Renal pelvis (tissue), 12 donors: ENCODE measurements at places on chromosomes 7 and 10.
A peak's percentile ranks its signal among the peaks of the same experiment; 100 is the strongest.

DNA sequence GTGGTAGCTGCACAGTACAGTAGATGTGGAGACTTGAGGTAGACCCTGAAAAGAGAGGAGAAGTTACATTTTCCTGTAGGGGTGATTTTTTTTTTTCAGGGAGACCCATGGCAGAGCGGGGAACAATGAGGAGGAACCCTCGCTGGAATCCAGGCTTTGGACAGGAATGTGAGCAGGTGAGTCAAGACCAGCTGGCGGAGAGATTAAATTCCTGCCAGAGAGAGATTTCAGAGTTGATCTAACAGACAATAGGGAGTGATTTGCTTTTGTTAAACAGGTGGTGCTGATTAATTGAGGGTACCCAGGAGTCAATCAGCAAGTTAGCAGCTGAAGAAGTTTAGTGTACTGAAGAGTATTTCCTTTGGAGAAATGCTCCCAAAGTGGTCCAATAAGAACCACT lies 41.6 kb upstream of the MINDY3 start:
- no peak for DNase-seq

- no peak for DNase-seq
Measured at GRCh38 chr10:929960-930624, 1.4 kb downstream of the LARP4B start.

DNA sequence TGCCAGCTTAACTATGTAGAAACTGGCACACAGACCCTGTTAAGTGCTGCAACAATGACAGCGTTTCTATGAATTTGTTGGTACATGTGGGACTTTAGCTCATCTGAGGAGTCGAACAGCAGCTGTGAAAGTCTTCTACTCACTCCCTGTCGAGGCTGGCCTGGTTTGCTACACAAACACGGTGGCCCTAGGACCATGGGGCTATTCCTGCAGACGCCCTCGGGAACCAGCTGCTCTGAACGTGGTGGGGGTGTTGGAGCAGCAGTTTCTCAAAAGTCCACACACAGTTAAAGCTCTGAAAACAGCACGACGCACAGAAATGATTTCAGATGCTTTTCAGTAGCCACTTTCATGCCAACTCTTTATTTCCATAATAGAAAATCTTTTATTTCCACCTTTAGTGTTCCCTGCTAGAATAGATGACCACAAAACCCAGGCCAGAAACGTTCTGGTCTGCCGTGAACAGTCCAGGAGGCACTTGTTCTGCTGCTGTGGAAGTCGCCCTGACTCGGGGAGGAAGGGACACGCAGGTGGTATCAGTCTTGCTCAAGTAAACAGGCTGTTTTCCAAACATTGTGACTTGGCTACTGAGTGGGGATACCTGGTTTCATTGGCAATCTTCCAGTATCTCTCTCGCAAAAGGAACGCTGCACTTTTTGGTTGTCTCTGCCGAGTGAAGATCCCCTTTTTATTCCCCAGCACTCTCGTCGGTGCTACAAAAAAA lies 21.5 kb downstream of the GUSB start:
- no peak for DNase-seq

DNA sequence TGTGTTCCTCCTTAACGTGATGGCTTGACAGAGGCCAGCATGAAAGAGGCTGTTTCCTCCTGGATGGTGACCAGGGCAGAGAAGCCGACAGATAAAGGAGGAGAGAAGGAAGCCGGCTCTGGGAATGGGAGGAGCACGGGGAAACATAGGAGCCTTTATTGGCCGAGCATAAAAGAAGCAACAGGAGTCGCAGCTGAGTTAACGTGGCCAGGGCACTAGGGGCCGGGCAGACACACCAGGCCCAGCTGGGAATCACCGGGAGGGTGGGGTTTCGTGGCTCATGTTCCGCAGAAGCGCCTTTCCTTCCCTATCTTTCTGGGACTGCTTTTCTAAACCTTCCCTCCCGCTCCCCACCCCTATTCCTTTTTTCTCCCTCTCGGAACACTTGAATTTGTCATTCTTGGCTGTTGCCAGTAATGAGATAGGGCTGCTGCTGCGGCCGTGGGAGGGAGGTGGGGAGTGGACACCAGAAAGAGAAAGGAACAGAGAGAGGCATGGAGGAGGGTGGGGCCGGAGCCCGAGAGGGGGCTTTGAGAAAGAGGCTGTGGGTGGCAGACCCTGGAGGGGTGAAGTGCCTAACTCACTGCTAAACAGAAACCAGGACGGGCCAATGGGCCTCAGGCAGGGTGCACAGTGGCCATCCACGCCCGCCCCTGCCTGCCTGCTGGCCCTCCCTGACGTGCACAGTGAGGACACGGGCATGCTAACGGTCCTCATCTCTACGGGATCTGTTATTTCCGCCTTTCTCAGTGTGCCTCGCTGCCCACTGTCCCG lies 65.2 kb downstream of the COL13A1 start:
- no peak for DNase-seq

GRCh38 chr7:5678295-5679047 lies 103.0 kb downstream of the RNF216 start:
- no peak for DNase-seq

- DNase-seq: peak; percentile 20
Measured at GRCh38 chr7:17299483-17299991, 1.1 kb downstream of the AHR start.
